ENCODE measurements at places on chromosomes 16 and 17. TPM values are rescaled to one million over a fixed set of nuclear protein-coding genes. Genes with fewer than 3 reads are reported as not detected.

Gene PERCC1
- polyA plus RNA-seq = not detected

Gene TSNAXIP1
- polyA plus RNA-seq = 6.3 TPM

Gene KRTAP1-5
- polyA plus RNA-seq = not detected

Gene KRTAP2-2
- polyA plus RNA-seq = not detected

Gene PLEKHH3
- polyA plus RNA-seq = 20.0 TPM

Gene MATCAP1
- polyA plus RNA-seq = 66.9 TPM

DNA sequence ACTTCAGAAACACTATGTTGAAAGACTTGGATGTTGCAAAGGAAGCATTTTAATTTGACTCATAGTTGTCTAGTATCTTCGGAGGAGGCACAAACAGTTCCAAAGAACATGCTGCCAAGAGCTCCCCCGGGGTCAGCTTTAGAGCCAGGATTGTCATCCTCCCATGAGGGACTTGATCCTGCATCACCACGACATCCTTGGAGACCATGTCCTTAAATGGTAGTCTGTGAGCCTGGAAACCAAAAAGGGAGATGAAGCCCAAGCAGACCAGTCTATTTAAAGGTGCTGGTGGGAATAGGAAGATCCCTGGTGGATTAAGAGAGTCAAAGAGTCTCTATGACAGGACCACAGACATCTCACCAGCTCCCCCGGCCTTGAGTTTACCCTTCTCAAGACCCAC, 33.3 kb upstream of the DYNLRB2 start:
- DNase-seq = no peak

GRCh38 chr17:60086818-60087591, 8.3 kb upstream of the HEATR6 start:
- no peak for DNase-seq

GRCh38 chr17:9162275-9162985, 141.1 kb downstream of the NTN1 start:
- DNase-seq = no peak

DNA sequence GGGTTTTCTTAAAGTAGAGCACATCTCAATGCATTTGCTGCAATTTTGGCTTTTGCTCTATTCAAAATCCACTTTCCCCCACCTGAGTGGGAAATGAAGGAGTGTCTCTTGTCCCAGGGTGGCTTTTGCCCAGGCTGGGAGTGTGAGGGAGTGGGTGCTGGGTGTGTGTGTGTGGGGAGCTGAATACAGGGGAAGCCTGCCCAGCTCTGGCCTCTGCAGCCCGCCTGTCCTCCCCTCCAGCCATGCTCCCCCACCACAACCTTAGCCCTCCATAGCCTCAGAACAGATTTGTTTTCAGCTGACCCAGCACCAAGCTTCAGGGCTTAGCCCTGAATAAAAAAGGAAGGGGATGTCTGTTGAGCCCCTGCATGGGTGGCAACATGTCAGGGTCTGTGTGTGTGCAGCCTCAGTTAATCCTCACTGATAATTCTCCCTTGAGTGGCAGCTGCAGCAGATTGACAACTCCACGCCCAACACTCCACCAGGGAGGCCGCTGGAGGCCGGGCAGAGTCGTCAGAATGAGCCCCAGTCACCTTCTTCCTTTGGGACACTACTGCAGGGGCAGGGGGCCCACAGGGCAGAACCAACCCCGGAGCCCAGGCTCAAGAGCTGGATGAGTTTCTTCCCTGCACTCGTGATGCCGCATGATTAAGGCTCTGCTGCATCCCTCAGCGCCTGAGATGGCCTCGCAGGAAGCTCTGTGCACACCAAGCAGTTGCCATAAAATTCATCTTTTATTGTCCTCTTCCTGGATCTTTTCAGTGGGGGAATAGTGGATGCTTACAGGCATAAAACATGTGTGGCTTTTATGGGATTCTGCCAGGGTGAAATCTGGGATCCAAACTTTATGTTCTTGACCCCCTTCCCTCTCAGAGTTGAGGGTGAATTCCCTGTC, 55.0 kb downstream of the SPACA3 start:
- DNase-seq = no peak

GRCh38 chr16:67393111-67393787, at the start of gene TPPP3:
Gene TPPP3, minus strand, starts transcription at chr16:67393498. Its CDS starts 2,387 bp downstream, at chr16:67391111.
- no peak for DNase-seq

DNA sequence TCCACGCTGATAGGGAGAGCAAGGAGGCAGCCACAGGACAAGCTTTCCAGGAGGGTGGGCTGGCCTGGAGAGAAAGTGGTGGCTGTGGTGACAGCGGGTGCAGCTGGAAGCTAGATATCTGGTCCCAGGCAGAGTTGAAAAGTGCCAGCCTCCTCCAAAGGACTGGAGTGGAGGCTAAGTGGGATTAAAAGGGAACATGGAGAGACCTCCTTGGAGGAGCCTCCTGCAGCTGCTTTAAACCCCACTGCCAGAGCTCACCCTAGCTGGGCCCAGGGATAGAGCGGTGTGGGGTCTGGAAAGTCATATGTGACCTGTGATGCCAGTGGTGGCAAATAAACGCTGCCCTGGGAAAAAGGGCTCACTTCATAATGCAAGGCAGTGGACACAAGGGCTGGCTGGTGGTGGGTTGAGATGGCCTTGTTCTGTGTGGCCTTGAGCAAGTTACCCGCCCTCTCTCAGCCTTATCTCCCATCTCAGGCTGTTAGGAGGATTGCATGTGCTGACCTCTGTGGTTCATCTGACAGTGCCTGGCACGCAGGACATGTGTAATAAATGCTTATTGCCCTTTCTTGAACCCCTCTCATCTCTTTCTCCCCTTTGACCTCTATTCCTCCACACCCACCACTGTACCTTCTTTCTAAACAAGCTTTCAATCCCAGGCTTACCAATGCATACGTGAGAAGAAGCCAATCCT, 61.0 kb upstream of the LGALS9 start:
- no peak for DNase-seq

DNA sequence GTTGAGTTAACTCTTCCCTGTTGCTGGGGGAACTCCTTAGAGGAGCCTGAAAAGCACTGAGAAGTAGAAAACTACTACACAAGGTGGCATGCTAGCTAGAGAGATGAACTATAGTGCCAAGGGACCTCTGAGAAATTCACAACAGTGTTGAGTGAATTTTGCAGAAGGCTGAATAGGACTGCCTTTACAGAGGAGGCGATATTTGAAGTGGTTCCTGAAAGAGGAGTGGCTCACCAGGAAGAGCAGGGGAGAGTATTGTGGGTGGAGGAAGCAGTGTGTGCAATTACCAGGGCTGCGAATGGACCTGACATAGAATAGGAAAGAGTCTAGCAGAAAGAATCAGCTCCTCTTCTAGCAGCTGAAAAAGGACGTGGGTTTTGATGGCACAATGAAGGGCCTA, 66.4 kb downstream of the CDK5R1 start:
- DNase-seq = no peak

DNA sequence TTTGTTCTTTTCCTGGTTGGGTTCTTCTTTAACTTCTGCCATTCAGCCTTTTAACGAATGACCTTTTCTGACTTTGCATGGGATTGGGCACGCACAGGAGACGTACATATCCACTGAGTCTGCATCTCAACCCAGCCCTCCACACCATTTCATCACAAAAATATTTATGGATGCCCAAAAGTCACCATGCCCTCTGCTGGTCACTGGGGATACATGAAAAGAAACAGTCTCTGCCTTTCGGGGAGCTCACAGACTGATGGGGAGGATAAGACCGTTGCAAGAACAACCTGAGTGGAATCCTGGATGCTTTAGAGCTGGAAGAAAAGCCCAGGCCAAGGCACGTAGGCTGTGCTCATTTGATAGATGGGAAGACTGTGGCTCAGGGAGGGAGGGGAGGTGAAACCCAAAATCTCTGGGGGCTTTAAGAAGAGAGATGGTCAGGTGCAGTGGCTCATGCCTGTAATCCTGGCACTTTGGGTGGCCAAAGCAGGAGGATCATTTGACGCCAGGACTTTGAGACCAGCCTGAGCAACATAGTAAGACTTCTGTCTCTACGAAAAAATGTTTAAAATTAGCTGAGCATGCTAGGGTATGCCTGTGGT, 7.9 kb upstream of the MT2A start:
- no peak for DNase-seq

DNA sequence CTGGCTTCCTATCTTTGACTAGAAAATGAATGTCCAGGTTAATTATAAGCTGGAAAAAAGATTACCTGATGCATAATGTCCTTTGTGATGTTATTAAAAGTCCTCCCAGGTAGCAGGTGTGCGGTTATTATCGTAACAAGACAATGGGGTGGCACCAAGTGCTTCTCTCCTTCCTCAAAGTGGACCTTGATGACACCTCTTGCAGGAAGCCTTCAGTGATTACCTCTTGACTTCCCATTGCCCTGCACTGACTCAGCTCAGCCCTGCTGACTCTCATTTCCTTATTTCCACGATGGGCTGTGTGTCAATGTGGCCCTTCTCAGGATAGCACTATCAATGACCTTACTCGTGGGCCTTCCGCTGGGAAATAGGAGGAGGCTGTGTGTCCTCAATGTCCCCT, 477.4 kb upstream of the CCL2 start:
- no peak for DNase-seq

- DNase-seq = no peak
Observed at GRCh38 chr16:66845791-66846221, 1.6 kb downstream of the CA7 start.

- DNase-seq = no peak
Observed at GRCh38 chr16:56753410-56753809, 23.5 kb downstream of the NUP93 start.

GRCh38 chr17:41294016-41294415, 8.6 kb downstream of the KRTAP29-1 start:
- DNase-seq = no peak

GRCh38 chr16:84594725-84595038, 23.2 kb downstream of the COTL1 start:
- DNase-seq = no peak

- no peak for DNase-seq
Observed at GRCh38 chr17:65389426-65389825, 172.0 kb downstream of the AXIN2 start.

DNA sequence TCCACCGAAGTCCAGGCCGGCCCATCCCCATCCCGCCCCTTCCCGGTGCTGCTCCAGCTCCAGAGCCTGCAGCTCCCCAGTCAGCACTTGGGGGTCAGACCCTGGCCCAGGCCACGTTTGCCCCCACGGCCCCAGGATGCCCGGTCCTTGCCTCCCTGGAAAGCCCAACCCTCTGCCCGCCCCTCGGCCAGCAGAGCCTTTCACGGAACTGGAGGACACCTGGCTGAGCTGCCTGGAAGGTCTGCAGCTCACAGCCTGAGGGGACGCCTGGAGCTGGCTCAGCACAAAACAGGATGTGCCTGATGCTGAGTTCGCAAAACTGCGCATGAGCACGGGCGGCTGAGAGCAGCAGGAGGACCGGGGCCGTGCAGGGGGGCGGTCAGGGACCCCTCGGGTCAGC, 29.7 kb upstream of the SSTR5 start:
- no peak for DNase-seq

DNA sequence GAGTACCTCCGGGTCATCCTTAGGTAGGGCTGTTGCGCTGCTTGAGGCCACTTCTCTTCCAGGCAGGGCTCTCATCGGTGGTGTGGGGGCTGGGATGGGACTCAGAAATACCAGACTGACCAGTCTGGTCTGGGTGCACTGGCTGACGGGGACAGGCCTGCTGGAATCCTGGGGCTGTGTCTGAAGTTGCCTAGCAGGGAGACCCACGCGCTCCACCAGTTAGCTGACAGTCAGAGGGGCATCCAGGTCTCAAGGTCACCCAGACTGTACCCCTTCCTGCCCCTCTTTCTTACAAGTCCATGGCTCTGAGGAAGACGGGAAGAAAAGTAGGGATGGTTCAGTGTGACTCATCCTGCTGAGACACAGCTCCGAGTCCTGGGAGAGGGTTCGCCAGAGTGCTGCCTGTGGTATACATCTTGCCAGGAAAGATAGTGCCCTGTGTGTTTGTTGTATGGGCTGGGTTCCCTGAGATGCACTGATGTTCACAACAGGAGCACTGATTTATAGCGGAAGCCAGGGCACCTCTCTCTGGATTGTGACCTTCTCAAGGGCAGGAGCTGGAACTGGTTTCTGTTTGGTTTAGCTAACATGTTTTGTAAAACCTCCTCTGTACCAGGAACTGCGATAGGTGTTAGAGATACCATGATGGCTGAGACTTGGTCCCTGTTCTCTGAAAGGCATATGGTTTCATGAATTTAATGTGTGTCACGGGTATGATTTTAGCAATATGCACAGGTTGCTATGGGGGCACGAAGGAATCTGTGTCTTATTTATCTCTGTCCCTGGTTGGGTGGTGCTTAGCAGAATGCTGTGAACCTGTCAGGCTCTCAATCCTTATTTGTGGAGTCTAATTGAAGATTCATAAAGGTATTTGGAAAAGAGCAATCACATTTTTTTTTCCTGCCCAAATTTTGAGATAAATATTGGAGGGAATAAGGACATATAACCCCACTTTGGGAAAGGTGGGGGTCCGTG, 97.5 kb downstream of the OR1D5 start:
- DNase-seq = no peak

- DNase-seq = no peak
Observed at GRCh38 chr16:14491861-14492529, 138.1 kb downstream of the PARN start.

DNA sequence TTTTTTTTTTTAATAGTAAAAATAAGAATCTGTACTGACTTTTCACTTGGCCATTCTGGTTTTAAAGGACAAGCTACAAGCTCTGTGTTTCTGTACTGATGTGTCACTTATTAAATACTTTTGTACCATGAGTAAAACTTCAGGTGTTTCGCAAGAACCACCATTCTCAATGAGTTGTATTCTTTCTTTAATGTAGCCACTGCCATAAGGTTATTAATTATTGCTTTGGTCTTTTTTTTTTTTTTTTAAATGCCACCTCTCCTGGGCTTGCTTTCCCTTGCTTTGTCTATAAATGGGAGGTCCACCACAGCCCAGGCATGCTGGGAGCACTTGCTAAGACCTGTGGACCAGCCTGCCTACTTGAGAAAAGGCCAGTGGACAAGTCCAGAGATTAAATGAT, 8.4 kb downstream of the ARL2BP start:
- DNase-seq = no peak

Measured in left renal cortex interstitium (tissue), 4 donors.